PC-3 (cell line): ENCODE measurements at places on chromosomes 4 and X. TPM values are rescaled to one million over a fixed set of nuclear protein-coding genes. Genes with fewer than 3 reads are reported as not detected.

Gene NPNT
- 29.7 and 34.5 TPM in 2 replicates for total RNA-seq

Gene CCDC160
- total RNA-seq: 0.23 and 0.33 TPM in 2 replicates

Gene TENM3
- 0.87 and 5.4 TPM in 2 replicates for total RNA-seq

Gene SLC10A7
- total RNA-seq: 9.1 and 9.5 TPM in 2 replicates

Gene MUC7
- 0.04 TPM in 1 of 2 replicates, not detected in the other for total RNA-seq

Gene GPRIN3
- not detected in 2 replicates for total RNA-seq

Gene MAGEE1
- 1.7 and 2.8 TPM in 2 replicates for total RNA-seq

Gene FRMPD3
- 0.04 TPM in 1 of 2 replicates, not detected in the other for total RNA-seq

GRCh38 chr4:118557298-118557851 is 127.8 kb upstream of the METTL14 start:
- H3K4me3 ChIP-seq: no peak overlapping the region
- no peaks in the 10 kb centered on the region for H3K4me1 ChIP-seq
- peak; percentile 58 for DNase-seq
- no peak overlapping the region for H3K27ac ChIP-seq
- no peaks in the 10 kb centered on the region for H3K27me3 ChIP-seq

- no peaks in the 10 kb centered on the region for H3K4me1 ChIP-seq
- H3K27me3 ChIP-seq: no peaks in the 10 kb centered on the region
- no peak for DNase-seq
Observed at GRCh38 chrX:41100200-41100599, 15.0 kb downstream of the USP9X start.

DNA sequence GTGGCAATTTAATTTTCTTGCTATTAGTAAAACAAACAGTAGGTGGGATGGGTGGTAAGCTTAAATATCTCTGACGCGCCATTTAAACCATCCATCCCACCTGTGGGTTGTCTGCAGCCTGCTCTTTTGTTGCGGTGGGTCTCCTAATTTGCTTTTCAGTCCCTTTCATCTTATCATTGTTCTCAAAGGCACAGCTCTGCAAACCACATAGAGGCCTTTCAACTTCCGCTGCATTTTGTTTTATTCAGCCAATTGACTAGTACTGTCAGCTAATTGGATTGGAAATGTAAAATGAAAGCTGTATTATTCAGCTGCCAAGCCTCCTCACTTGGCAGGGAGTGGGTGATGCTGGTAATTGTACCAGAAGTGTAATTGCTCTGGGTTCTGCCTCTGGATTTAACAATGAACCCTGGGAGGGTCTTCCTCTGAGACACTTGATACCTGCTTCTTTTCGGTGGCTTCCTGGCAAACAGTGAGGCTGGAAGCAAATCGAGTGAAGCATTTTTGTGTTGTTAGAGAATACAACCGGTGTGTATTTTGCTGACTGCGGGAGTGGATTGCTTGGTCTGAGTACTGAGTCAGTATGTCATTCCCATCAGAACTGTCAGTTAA is 165.6 kb downstream of the FRAS1 start:
- no peaks in the 10 kb centered on the region for H3K27me3 ChIP-seq
- H3K4me3 ChIP-seq: no peak overlapping the region
- H3K4me1 ChIP-seq: no peaks in the 10 kb centered on the region
- no peaks in the 10 kb centered on the region for H3K36me3 ChIP-seq
- DNase-seq: no peak

DNA sequence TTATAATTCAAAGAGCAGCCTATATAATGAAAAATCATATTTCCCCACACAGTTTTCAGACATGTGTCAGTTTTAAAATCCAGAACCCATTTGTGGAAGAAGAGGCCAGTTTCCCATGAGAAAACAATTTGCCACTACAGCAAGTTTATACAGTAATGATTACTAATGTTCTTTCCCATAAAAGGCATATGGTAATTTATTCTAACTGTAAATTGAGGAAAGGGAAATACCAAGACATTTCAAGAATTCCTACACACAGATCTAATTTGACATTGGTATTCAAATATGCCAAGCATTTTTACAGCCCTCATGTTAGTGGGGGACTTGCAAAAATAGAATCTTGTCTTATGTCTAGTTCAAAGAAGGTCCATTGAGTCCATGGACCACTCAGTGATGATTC is 1368.6 kb downstream of the FSTL5 start:
- no peak for DNase-seq
- no peaks in the 10 kb centered on the region for H3K36me3 ChIP-seq
- no peak overlapping the region for H3K4me3 ChIP-seq
- H3K27me3 ChIP-seq: no peaks in the 10 kb centered on the region
- no peak overlapping the region for H3K27ac ChIP-seq

DNA sequence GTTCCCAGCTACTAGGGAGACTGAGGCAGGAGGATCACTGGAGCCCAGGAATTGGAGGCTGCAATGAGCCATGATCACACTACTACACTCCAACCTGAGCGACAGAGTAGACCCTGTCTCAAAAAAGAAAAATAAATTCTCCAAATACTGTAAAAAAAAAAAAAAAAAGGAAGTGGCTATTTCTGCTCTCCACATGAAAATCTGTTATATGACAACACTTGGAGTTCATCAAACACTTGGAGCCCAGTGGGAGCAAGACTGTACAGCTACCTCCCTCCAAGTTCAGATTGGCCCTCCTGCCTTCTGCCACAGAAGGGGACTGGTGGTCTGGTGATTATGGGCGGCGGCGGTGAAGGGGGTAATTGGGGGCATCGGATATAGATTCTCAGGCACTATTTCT is 9.0 kb upstream of the CLDN34 start:
- H3K27ac ChIP-seq: no peak overlapping the region
- H3K36me3 ChIP-seq: no peaks in the 10 kb centered on the region
- H3K27me3 ChIP-seq: no peaks in the 10 kb centered on the region
- no peak for DNase-seq
- no peak overlapping the region for H3K4me3 ChIP-seq

GRCh38 chrX:121389976-121390714 is 342.7 kb downstream of the GLUD2 start:
- H3K4me3 ChIP-seq: no peak overlapping the region
- no peaks in the 10 kb centered on the region for H3K36me3 ChIP-seq
- peak; percentile 67 for DNase-seq
- H3K27ac ChIP-seq: no peak overlapping the region
- no peaks in the 10 kb centered on the region for H3K27me3 ChIP-seq

DNA sequence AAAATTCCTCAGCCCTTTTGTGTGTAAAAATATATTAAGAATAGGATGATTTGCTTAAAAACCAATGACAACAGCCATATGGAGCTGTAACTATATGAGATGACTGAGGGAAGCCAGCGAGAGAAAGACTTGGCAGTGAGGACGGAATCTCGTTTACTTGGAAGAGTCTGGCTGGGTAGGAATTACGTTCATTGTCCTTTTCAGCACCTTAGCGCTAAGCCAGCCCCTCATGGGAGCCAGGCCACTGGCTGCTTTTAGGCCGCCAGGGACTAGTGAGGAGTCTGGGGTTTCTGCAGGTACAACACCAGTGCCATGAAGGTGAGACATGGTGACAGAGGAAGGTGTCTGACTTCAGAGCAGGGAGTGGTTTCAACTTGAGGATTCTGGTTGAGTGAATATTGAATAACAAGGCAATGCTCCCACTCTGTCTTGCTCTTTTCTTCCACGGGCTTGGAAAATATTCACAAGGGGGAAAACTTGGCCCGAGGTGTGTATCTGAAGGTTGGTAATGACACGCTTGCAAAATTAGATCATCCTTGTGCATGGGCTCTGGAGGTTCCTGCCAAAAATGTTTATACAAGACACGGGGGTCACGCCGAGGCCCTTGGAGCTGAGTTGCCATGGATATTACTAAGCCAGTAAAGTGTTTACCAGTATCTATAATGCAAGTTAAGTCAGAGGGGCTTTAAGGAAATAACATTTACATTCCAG is 17.4 kb downstream of the KLF3 start:
- H3K27me3 ChIP-seq: no peaks in the 10 kb centered on the region
- no peak overlapping the region for H3K27ac ChIP-seq
- H3K36me3 ChIP-seq: peaks cover 19% of the 10 kb centered on the region; the same call in 1 of the 2 replicates
- no peak overlapping the region for H3K4me3 ChIP-seq

- H3K27ac ChIP-seq: no peak overlapping the region
- no peaks in the 10 kb centered on the region for H3K36me3 ChIP-seq
- no peaks in the 10 kb centered on the region for H3K27me3 ChIP-seq
- no peak overlapping the region for H3K4me3 ChIP-seq
- DNase-seq: no peak
- H3K4me1 ChIP-seq: 0 out of 2 replicates have a peak, but pooled peaks cover under 1% of the 10 kb centered on the region
Observed at GRCh38 chr4:146401274-146401673, 120.5 kb downstream of the SLC10A7 start.

GRCh38 chr4:39030725-39031124 is 1.5 kb downstream of the TMEM156 start:
- peaks cover 46% of the 10 kb centered on the region for H3K4me1 ChIP-seq
- H3K36me3 ChIP-seq: peaks cover 11% of the 10 kb centered on the region; the same call in 1 of the 2 replicates
- DNase-seq: no peak
